Activated T-cell treated with anti-CD3 and anti-CD28 coated beads for 4 hours (primary cell): ENCODE measurements at places on chromosomes 3 and 15.

DNA sequence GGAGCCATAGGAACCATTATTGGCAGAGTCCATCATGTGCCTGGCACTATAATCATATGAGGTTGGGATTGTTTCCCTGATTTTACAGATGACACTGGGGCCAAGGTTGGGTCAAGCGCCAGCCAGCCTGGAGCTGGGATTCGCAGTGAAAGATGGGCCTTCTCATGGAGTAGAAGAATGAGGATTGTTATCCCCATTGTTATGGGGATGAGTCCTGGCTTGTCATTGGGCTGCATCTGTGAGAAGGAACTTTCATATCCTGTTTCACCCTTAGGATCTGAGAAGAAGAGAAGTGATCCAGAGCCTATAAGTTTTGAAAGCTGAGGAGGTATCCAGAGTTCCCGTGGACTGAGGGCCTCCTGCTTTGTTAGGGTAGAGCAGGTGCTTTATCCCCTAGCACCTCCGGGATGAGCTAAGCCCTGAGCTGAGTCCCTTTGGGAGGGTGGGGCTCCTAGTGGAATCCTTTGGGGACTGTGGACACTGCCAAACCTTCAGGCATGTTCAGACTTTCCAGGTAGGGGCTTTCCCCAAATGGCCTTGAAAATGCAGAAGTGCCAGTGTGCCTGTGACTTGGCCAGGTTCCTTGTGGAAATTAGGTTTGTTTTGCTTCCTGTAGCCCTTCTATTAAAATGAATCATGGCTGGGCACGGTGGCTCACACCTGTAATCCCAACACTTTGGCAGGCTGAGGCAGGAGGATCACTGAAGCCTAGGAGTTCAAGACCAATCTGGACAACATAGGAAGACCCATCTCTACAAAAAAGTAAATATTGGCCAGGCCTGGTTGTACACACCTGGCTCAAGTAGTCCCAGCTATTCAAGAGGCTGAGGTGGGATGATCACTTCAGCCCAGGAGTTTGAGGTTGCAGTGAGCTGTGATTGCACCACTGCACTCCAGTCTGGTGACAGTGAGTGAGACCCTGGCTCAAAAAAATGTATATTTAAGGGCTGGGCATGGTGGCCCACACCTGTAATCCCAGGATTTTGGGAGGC is 30.2 kb upstream of the BSN start:
- no peak for DNase-seq

GRCh38 chr3:69032142-69032541 is 18.7 kb upstream of the EOGT start:
- DNase-seq, result no peak

DNA sequence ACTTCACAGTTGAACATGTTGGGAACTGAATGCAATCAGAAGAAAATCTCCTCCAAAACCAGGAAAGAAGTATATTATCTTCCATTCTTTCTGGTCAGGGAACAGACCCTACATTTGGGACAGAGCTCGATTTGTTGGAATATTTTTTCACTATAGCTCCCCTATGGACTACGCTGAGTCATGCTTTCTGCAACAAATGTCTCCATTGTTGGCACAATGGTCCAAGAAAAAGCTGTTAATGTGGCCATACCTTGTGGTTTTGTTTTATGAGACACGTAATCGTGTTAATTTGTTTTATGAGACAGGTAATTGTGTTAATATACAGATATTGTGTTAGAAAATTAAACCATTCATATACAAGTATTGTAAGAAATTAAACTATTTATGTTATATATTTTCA is 101.4 kb downstream of the TGFBR2 start:
- no peak for DNase-seq

- no peak for DNase-seq
Measured at GRCh38 chr3:30655187-30655812, 48.9 kb downstream of the TGFBR2 start.

- no peak for DNase-seq
Measured at GRCh38 chr3:110815008-110815583, 256.5 kb upstream of the NECTIN3 start.

- DNase-seq, result no peak
Measured at GRCh38 chr15:43215961-43216360, 4.9 kb downstream of the EPB42 start.

DNA sequence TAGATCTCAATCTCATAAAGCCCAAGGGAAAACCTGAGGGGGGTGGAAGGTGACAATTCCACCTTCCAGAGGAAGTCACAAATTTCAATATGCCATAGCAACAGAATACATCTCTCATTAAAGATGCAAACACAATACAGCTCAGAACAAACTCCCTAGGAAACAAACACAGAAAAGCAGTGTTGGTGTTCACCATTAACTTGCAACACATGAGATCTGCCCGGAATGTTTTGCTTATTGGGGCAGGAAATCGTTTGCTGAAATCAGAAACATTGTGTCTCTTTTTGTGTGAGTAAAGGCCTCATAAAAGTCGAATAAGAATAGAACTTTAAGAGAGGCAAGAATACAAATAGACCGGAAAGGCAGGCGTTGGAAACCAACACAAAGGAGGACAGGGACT is 5.8 kb upstream of the RYR3 start:
- DNase-seq, result no peak

DNA sequence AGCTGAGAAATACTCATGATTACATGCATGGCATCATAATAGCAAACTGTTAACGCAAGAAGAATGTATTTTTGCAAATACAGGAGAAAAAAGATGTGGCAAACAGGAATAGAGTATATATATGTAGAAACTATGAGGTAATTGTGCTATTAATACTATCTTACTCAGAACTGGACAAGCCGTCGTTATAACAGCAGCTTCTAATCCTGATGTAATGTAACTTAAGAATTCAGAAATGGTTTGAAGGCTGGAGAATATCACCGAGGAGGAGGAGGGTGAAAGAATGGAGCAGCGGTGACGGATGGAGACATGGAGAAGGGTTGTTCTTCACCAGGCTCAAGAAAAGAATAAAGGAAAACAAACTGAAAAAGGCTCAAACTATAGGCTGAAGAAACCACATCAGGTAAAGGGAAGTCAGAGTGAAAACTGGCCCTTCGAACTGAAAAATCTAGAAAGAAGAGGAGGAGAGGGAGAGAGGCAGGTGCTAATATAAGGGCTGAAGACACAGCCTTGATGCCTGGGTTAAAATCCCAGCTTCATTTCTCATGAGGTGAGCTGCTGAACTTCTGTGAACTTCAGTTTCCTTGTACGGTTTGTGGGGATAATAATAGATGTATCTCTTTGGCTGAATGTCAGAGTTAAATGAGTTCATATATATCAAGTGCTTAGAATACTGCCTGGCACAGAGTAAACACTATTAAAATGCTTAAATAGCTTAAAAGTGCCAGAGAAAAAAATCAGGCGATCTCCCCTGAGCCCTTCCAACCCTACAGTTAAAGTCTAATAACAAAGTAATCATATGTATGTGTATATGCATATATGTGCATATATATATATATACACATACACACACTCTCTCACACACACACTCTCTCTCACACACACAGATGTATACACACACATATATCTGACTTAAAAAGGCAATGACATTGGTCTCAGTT is 43.9 kb downstream of the GOLIM4 start:
- DNase-seq, result no peak

- DNase-seq, result no peak
Measured at GRCh38 chr3:148078658-148079057, 619.0 kb upstream of the AGTR1 start.

GRCh38 chr3:186719945-186720739 is 3.0 kb downstream of the KNG1 start:
- no peak for DNase-seq

- no peak for DNase-seq
Measured at GRCh38 chr3:184372911-184373310, 5.1 kb downstream of the THPO start.

- DNase-seq, result no peak
Measured at GRCh38 chr15:93048426-93048721, 40.6 kb downstream of the RGMA start.

GRCh38 chr3:40996382-40996781 is 202.9 kb upstream of the CTNNB1 start:
- DNase-seq, result no peak

DNA sequence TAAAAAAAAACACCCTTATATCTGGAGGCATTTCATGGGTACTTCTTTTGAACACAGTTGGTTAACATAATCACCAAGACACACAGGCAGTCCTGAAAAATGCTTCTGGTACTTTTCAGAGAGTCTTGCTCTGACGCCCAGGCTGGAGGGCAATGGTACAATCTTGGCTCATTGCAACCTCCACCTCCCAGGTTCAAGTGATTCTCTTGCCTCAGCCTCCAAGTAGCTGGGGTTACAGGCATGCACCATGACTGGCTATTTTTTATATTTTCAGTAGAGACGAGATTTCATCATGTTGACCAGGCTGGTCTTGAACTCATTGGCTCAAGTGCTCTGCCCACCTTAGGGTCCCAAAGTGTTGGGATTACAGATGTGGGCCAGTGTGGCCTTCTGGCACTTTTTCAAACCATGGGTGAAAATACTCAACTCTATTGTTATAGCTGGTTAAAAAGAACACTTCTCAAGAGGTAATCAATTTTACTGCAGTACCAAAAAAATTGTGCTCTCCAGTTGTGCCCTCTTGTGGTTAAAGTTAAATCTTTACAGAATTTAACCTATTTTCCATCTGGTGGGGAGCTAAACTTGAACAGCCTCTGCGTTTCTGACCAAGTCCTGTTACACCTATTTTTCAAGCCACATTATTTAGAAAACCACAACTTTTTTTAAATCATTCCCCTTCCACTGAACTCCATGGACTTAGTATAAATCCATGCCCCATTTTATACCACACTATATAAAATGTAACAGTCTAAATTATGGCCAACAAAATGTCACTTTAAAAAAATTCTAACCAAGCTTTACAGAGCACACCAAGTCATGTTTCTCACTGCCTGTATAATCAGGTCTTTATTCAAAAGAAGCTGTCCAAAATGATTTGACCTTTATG is 1.2 kb upstream of the SNAPC5 start:
- DNase-seq, result no peak

- DNase-seq, result no peak
Measured at GRCh38 chr15:80121546-80121945, 31.3 kb upstream of the FAH start.

DNA sequence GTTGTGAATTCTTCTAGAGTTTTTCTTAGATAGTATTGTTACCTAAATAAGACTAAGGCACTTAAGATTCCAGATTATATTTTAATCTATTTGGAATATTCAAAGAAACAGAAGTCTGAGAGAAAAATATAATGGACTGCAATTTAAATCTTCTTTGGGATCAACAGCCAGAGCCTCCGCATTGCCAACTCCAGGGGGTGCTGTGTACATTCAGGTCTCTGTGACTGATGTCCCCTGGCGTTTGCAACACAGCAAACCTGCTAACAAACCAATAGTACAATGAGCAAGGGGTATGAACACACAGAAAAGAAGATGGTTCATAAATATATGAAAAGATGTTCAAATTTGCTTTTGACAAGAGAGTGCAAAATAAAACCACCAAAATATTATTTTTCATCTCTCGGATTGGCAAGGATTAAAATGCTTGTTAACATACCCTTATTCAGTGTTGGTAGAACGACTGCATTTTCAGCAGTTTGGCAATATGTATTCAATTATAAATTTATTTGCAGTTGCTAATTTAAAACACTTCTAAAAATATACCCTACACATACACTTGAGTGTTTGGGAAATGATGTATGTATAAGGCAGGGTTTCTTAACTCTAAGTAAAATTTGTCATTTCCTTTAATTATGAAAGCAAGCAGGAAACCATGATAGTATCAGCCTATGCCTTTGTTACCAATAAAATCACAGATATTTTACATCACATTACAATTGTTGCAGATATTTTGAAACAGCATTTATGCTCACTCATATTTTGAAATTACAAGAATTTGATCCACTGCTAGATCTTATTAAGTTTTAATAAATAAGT is 16.1 kb upstream of the TM4SF1 start:
- DNase-seq, result no peak

DNA sequence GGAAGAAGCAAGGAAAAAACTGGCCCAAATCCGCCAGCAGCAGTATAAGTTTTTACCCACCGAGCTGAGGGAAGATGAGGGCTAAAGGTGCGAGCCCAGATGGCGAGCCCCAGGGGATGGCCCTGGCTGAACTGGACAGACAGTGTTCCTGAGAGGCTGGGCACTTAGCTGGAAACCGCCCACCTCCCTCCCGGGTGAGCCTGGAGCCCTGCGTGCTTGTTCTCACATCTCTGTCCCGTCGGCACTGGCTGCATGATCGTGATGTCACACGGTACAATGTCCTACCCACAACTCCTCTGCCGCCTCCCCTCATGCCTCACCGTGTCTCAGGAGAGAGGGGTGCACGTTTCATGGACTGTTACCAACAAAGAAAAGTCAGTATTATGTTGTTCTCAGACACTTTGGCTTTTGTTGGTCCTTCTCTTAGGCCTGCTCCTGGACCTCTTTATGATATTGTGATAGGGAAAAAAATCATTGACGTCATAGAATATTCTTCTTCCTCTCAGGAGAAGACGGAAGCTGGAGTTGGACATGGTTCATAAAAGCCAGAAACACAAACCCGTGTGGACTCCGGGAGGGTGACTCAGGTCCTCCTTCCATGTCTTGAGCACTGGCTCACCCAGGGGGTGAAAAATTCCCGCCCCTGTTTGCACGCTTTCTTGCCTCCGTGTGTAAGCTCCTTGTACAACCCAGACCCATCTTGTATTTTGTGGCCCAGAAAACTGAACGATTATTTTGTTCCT is 201.8 kb upstream of the TPM1 start:
- DNase-seq, result no peak

DNA sequence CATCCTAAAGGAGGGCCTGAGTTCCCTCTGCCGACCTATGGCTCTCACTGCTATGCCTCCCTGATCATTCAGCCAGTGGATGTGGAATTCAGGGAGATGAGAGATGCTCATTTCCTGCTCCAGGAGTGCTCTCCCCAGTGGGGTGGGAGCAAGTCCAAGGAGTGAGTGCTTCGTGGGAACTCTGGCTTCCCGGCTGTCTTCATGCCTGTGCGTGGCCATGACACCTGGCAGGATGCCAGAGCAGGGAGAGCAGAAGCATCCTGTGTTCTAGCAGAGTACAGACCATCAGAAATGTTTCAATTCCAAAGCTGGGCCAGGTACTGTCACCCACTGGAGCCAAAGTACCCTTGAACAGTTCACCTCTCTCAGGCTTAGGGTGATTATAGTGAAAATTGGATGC is 45.1 kb downstream of the APH1B start:
- no peak for DNase-seq

- no peak for DNase-seq
Measured at GRCh38 chr3:194494951-194495374, 8.2 kb upstream of the ATP13A3 start.

DNA sequence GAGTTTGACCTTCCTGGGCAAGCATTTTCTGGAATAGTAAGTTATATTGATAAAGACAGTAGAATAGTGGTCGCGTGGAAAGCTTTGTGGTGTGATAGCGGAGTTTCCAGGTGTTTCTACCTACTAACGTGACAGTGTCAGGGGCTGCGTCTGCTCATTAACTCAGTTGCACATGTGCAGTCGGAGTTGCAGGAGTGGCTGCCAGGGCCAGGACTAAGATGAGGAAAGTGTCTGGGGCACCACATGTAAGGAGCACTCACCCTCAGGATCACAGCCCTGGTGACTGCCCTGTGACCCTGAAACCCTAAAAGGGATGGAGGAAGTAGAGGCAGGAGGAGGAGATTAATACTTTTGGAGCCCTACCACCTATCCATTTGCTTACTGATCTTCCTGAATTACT is 295.0 kb downstream of the LRTM1 start:
- no peak for DNase-seq
